ENCODE measurements at places on chromosomes 2 and 18.

- no peak for DNase-seq
Observed at GRCh38 chr2:120964819-120965218, 229.2 kb downstream of the GLI2 start.

DNA sequence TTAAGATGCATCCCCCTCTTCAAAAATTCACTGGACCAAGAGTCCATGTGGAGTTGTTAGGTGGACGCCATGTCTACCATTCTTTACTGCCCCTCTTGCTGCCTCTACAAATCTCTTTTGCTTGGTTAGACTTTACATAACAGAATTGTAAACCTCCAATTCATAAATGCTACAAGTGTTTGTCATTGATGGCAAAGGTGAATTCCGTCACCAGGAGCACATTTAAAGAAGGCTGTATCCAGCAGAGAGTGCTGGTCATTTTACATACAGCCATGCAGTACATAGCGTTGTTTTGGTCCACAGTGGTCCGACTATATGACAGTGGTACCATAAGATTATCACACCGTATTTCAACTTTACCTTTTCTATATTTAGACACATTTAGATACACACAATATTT lies 274.5 kb downstream of the MYCN start:
- DNase-seq, result no peak

DNA sequence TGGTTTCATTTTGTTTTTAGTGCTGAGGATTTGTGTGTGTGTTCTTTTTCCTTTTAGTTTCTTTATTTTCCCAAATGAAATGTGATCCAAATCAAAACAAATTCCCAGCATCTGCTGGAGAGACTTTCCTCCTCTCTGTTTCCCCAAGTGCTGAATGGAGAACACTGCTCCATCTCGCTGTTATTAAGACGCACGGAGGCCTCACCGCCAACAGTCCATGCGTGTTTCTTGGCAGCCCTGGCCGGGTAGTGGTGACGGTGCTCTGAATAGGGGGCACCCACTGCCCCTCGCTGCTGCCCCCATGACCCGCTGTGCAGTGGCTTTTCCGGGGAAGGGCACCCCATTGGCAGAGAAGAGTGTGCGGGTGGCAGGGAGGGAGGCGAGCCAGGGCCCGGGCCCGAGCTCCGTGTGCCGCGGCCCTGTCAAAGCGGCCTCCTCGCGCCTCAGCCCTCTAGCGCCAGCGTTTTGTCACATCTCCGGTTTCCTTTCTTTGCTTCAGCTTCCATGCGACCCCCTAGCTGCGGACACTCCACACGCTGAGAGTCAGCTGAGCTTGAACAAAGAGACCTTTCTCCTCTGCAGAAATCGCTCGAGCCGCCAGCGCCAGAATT lies 473.7 kb upstream of the SALL3 start:
- DNase-seq, result no peak

- DNase-seq, result no peak
Observed at GRCh38 chr18:42310956-42311355, 355.9 kb downstream of the PIK3C3 start.

DNA sequence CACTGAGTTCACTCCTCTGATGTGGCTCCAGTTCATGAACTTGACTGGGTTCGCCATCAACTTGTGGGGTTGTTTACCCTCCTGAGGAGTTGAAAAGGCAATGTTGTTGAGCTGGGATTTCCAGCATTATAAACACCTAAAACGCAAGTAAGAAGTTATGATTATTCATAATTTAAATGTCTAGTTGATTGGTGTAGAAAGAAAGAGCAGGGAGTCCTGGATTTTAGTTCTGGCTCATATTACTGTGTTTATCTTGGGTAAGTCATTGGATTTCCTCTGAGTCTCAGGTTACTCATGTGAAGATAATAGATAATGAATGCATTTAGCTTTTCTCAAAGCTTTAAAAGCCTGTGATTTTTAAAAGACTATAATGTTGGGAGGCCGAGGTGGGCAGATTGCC lies 438.0 kb upstream of the CDH20 start:
- no peak for DNase-seq

DNA sequence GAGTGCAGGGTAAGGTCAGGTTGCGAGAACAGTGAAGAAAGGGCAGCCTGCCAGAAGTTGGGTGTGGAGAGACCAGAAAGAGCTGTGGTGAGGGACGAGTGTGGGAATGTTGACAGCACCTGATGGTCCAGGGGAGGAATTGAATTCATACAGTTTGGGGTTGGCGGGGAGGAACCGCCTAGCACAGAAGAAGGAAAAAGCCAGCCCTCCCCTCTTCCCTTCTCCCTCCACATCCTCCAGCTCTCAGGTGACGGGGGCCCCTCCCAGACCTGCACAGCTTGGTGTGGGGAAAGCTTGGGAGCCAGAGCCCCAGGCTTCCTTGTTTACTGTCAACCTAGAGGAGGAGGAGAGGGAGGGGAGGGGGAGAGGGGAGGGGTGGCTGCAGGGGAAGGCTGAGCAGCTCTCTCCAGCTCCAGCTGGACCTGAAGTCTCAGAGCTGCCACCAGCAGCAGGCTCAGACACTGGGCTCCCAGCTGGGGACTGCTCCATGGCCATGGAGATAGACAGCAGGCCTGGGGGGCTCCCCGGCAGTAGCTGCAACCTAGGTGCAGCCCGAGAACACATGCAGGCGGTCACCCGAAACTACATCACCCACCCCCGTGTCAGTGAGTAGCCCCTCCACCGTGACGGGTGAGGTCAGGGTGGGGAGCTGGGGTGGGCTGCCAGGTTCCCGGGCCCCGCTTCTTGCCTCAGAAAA lies at the start of gene ATP6V1B1:
TSS of gene ATP6V1B1 (plus strand) at position 433 of the 697 bp plus-strand sequence. CDS start at position 488, 55 bp downstream.
- no peak for DNase-seq

GRCh38 chr18:76493213-76494161 lies 1.6 kb downstream of the ZNF516 start:
- DNase-seq, result no peak

DNA sequence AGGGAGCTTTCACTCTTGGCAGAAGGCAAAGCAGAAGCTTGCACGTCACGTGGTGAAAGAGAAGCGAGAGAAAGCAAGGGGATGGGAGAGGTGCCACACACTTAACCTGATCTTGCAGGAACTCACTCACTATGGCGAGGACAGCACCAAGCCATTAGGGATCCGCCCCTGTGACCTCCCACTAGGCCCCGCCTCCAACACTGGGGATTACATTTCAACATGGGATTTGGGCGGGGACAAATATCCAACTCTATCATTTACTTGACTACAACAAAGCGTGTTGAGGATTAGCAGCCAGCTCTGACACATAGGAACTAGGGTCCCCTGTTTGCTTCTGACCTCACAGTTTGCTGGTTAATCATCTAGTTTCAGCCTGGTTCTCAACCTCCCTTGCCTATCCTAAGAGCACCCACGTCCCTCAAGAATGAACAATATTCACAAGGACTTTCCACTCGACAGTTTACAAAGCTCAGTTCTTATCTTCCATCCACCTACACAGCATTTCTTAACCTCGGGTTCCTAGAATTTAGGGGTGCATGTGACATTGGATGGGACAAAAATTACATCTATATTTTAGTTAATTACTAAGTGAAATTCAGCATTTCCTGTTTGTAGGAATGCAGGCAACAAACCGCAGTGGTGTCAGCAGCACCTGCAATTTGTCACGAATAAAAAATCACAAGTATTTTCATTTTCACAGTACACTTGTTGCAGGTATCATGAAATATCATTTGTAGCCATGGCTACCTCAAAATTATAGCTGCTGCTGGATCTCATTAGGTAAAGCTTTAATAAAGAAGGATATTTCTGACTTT lies 36.0 kb downstream of the LBH start:
- no peak for DNase-seq

DNA sequence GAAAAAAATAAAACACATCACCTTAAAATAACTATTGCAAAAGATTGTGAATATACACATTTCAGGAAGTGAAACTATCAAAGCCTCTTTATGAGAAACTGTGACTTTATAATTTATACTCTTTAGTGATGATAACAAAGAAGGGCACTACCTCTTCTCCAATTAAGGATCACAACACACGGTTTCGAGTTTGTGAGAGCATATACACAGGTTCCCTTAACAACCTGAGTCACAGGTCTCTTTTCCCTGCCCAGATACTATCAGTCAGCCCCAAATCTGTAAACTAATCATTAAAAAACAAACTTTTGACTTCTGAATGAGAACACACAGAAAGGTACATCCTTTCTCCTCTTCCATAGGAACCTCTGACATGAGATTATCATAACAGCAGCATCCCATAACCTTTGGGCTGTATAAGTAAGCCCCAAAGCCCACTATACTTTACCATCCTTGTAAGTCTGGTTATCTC lies 44.9 kb downstream of the PTPN2 start:
- no peak for DNase-seq

DNA sequence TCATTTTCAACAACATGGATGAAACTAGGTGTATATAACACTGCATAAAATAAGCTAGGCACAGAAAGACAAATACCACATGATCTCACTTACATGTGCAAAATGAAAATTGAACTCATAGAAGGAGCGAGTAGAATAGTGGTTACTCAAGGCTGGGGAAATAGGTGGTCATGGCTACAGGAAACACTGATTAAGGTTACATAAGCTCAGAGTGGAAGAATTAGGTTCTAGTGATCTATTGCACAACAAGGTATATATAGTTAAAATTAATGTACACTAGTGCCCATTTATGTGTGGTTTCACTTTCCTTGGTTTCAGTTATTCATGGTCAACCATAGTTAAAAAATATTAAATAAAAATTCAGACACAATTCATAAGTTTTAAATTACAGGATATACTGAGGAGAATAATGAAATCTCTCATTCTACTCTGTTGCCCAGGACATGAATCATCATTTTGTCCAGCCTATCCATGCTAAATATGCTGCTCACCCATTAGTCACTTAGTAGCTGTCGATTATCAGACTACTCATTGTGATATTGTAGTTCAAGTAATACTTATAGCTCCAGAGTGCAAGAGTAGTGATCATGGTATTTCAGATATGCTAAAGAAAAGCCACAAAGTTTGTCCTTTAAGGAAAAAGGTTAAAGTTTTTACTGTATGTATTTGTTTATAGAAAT lies 1530.9 kb upstream of the LRRTM1 start:
- DNase-seq, result no peak

- no peak for DNase-seq
Observed at GRCh38 chr2:31581124-31581795, 522 bp upstream of the SRD5A2 start.

- no peak for DNase-seq
Observed at GRCh38 chr18:78293540-78293939, 686.1 kb upstream of the SALL3 start.

DNA sequence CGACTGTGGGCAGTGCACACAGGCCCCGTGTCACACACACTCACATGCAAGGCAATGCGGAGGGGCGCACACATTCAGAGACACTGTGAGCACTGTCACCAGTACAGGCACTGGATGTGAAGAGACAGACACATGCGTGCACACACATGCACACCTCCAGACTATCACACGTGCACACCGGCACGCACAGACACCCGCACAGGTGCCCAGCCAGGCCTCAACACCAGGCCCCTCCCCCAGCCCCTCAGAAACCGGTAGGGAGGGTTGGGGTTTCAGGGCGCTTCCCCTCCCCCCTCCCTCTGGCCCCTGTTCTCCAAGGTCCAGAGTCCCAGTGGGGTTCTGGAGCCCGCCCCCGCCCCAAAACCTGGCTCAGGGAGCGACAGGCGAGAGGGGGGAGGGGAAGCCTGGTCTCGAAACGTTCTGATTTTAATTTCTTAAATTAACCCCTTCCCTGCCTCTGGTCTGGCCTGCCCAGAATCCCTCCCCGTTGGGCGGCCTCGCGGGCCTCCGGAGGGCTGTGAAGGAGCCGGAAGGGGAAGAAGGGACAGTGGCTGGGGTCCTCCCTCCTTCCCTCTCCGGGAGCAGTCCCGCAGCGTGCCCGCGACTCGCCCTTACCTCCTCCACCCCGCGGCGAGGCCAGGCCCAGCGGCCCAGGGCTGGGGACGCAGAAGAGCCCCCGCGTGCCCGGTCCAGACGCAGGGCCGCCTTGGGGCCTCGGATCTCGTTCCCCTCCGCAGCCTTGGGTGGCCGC lies 558 bp downstream of the FBXO41 start:
- DNase-seq, result no peak

DNA sequence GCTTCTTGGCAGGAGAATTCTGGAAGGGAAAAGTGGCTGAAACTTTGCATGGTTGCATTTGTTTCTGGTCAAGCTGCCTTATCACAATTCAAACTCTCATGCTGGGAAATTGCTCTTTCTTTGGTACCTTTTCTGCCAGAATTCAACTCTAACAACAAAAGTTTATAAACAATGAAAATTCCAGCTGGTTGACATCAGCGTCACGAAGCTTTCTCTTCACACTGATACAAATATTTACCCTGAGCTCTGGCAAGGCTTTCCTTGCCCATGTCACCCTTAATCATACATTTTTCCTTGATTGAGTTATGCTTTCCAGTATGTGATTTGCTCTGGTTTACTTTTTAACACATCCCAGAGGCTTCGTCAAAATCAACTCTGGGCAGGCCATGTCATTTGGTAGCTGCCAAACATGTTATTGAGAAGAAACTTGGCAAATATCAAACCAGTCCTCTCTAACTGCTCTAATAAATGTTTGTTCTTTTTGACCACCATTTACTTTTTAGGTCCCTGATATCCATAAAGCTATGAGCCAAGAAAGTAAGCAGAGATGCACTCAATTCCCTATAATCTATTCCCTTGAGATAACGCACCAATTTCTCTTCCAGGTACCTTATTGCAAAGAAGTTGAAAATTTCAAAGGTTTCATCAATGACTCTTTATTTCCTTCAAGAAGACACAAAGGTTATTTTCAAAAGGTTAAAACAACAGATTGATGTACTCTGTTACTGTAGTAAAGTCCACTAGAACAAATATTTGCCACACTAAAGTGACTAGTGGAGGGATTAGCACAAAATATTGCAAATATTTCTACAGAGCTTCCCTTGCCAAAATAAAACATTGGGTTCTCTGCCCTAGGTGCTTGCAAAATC lies 1241.1 kb upstream of the ZEB2 start:
- DNase-seq, result no peak

GRCh38 chr2:88448248-88448647 lies 4.2 kb downstream of the FOXI3 start:
- no peak for DNase-seq

DNA sequence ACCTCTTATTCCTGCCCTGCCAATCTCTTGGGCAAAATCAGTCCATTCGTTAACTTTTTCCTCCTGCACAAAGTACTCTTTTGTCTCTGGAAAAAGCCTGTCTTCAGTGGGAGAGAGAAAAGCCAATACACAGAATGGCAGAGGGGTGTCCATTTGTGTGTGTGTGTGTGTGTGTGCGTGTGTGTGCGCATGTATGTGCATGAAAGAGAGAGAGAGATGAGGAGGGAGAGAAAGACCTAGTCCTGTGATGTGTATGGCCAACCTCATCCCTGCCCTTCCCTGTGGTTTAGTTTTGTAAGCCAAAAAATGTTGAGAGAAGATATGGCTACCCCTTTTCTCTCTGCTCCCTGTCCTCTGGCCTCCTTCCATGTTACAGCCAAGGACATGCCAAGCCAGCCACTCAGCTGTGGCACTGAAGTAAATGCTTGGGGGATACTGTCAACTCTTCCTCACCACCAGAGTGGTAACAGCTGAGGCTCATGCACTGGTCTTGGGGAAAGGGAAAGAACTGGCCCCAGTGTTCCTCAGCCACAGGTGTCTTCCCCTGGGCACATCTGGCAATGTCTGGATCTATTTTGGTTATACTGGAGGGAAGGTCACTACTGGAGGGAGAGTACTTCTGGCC lies 10.6 kb downstream of the SLC4A5 start:
- no peak for DNase-seq

GRCh38 chr2:104854498-104855220 lies 744 bp downstream of the POU3F3 start:
- DNase-seq, result no peak
